Small intestine (tissue), 16 donors: ENCODE measurements at places on chromosomes 3 and 15. TPM values are rescaled to one million over a fixed set of nuclear protein-coding genes. Genes with fewer than 3 reads are reported as not detected.
A peak's percentile ranks its signal among the peaks of the same experiment; 100 is the strongest.

Gene NEK10
- polyA plus RNA-seq: 0.30 TPM

Gene SLC38A3
- 2.4 TPM for polyA plus RNA-seq

Gene NCK1
- polyA plus RNA-seq: 28.4 TPM

Gene SLITRK3
- polyA plus RNA-seq: 0.28 TPM

Gene AGTR1
- polyA plus RNA-seq: 1.2 TPM

DNA sequence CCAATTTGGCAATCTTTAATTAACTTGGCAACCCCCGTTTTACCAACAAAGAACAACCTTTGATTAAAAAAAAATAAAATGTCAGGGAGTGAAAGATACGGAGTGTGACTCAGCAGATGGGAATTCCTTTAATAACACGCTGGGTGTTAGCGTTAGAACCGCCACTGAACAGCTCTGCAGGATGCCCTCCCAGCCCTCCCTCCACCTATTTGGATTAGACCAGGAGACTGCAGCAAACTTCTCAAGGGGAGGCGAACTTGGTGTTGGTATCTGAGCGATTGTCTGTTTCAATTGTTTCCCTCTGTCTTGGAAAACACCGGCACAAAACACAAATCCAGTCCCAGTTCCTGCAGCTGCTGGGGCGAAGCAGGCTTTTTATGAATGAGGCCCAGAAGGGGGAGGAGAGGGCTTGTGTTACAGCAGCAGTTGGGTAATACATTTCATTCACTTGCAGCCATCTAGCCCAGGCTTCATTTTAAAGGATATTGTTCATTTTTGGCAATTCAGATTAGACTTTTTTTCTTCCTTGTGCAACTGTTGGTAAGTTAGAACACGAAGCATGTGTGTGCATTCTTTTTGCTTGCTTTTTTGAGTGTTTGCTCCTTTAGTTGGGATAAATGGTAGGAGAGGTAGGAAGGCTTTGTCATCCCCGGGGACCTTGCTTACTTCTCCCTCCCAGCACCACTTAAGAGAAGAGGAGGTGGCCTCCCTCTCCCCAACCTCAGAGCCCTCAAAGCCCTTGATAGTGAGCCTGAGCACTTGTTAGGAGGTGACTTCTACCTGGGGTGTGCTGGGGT is 152.3 kb downstream of the IGF1R start:
- H3K27ac ChIP-seq: peak overlapping the region; percentile 40
- H3K4me3 ChIP-seq: no peak overlapping the region
- H3K36me3 ChIP-seq: no peaks in the 10 kb centered on the region
- H3K4me1 ChIP-seq: peaks cover 16% of the 10 kb centered on the region
- DNase-seq: peak; percentile 91

- H3K27ac ChIP-seq: no peak overlapping the region
- H3K4me3 ChIP-seq: no peak overlapping the region
- no peaks in the 10 kb centered on the region for H3K36me3 ChIP-seq
- peak; percentile 67 for DNase-seq
- no peaks in the 10 kb centered on the region for H3K4me1 ChIP-seq
These were observed 5.9 kb upstream of the KLHL25 start for GRCh38 chr15:85800478-85801123.

DNA sequence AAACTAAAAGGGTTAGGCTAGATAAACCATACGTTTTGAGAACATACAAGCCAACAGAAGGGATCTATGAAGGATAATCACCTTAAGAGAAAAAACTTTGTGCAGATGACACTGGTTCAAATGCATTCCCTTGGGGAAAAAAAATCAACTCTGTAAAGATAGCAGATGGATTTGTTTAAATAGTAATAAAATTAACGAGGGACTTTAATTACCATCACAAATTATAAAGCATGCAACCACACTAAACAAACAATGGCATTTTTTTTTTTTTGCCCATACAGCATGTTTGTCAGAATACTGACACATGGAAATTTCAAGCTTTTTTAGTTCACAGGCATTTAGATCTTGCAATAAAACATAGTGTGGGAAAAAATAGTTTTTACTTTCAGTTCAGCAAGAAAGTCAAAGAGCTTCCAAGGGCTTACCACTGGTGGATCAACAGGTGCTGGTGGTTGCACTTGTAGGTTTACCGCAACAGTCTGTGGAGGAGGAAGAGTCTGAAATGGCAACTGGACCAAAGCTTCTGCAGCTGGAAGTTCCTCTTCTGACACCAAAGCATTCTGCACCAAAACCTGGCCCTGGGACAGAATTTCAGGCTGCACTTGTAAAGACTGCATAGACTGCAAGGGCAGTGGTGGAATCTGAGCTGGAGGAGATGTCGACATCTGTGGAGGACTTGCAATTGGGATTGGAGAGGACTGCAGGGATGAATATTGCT is 53.1 kb downstream of the PHC3 start:
- no peaks in the 10 kb centered on the region for H3K4me1 ChIP-seq
- no peak for DNase-seq
- no peaks in the 10 kb centered on the region for H3K27me3 ChIP-seq
- H3K4me3 ChIP-seq: no peak overlapping the region

- H3K27me3 ChIP-seq: no peaks in the 10 kb centered on the region
- peak; percentile 40 for DNase-seq
- peaks cover 16% of the 10 kb centered on the region for H3K4me1 ChIP-seq
- H3K27ac ChIP-seq: no peak overlapping the region
- no peak overlapping the region for H3K4me3 ChIP-seq
These were observed 2.0 kb downstream of the PDIA5 start for GRCh38 chr3:123068601-123069381.

- DNase-seq: no peak
- no peak within 1 kb of the TSS for H3K27ac ChIP-seq
- no peak within 1 kb of the TSS for H3K4me3 ChIP-seq
- H3K27me3 ChIP-seq: no peaks in the 10 kb centered on the region
- no peaks in the 10 kb centered on the region for H3K4me1 ChIP-seq
These were observed at the start of gene TMEM89 for GRCh38 chr3:48621461-48621869. Gene TMEM89 (minus strand): TSS chr3:48621769. CDS start chr3:48621756, 13 bp downstream.

- DNase-seq: no peak
- H3K4me3 ChIP-seq: no peak overlapping the region
- H3K27me3 ChIP-seq: no peaks in the 10 kb centered on the region
- H3K36me3 ChIP-seq: no peaks in the 10 kb centered on the region
- H3K27ac ChIP-seq: no peak overlapping the region
- no peaks in the 10 kb centered on the region for H3K4me1 ChIP-seq
These were observed 164.5 kb upstream of the TPM1 start for GRCh38 chr15:62878070-62878469.

DNA sequence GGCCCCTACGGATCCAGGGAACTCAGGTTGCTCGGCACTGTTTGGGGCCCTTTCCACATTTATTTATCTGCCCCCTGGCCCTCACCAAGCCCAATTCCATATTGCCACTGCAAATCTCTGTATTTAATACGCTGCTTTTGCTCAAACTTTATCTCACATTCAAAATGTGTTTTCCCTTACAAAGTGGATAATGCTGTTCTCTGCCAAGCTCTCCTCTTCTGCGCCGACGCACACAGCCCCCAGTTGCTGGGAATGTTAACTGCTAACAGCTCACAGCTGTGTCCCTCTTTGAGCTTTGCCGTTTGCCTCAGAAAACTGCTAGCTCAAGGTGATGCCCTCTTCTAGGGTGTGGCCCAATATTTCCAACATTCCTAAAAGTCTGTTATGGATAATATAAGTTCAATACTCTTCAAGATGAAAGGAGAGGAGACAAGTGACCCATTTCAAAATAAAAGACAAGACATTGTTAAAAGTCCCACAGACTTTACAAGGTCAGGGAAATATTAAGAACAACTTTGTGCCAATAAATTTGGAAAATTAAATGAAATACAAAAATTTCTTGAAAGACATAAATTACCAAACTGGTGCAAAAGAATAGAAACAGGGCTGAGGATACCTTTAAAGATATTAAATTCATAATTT is 12.6 kb upstream of the FBN1 start:
- H3K27me3 ChIP-seq: no peaks in the 10 kb centered on the region
- no peaks in the 10 kb centered on the region for H3K4me1 ChIP-seq
- H3K4me3 ChIP-seq: no peak overlapping the region

DNA sequence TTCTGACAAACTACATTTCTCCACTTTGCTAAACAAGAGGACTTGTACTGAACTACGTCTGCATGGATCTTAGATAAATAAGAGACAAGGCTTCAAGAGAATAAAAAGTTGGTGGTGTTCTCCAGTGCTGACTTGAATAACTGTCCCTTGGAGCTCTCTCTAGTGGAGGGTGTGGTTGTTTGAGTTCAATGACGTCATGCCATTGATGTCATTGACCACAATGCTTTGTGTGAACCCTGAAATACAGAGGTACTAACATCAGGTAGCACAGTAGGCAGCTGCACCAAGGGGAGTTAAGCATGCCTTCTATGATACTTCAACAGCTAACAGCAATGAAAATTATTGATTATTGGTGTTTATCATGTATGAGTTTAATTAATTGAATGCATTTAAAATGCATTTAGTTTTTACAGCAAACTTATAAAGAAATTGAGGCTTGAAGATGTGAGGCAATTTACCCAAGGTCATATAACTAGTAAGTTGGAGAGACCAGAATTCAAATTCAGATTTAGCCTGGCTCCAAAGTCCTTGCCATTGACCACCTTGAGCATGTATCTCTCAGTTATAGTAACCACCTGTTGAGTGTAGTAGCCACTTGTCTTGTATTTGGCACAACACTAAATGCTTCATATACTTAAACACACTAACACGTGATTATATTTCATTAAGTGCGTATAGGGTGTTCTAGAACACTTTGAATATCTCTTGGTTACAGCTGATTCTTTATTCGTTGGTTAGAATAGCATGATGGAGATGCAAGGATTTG is 126.0 kb upstream of the ANKRD28 start:
- H3K27me3 ChIP-seq: no peaks in the 10 kb centered on the region
- no peak overlapping the region for H3K27ac ChIP-seq
- no peak for DNase-seq
- H3K4me3 ChIP-seq: no peak overlapping the region
- no peaks in the 10 kb centered on the region for H3K36me3 ChIP-seq

DNA sequence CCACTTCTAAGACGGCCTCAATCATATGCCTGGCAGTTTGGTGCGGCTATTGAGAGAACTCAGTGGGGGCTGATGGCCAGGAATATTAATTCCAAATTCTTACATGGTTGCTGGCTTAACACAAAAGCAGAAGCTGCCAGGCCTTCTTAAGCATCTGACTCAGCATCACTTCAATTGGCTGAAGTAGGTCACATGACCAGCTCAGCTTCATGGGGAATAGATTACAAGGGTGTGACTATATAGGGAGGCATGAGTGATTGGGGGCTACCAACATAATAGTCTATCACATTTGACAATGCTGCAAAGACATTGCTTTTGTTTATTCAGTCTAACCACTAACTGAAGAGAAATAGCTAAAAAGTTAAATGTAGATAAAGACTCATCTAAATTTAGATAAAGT is 101.6 kb upstream of the ANKRD28 start:
- DNase-seq: no peak
- H3K36me3 ChIP-seq: no peaks in the 10 kb centered on the region
- no peaks in the 10 kb centered on the region for H3K4me1 ChIP-seq

- H3K4me1 ChIP-seq: no peaks in the 10 kb centered on the region
- no peaks in the 10 kb centered on the region for H3K27me3 ChIP-seq
- H3K36me3 ChIP-seq: no peaks in the 10 kb centered on the region
- H3K27ac ChIP-seq: no peak overlapping the region
- no peak overlapping the region for H3K4me3 ChIP-seq
- no peak for DNase-seq
These were observed 97.4 kb downstream of the DTWD1 start for GRCh38 chr15:49718234-49718633.

DNA sequence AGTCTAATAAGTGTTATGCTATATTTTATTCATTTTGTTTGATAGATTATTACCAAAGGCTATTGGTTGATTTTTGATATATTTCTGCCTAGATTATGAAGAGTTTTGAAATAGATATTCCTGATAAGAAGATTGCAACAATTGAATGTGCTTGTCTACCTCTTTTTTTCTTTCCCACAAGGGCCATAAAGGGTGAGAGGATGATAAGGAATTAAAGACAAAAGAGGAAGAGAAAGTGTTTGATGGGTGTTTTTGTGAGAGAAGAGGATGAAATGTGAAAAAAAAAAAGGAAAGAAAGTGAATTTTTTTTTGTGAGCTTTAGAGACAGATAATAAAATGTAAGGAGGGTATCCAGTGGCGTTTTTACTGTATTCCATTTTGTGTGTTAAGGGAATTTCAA is 244.4 kb downstream of the CHST2 start:
- H3K27ac ChIP-seq: no peak overlapping the region
- DNase-seq: no peak
- H3K27me3 ChIP-seq: no peaks in the 10 kb centered on the region
- H3K4me3 ChIP-seq: no peak overlapping the region

DNA sequence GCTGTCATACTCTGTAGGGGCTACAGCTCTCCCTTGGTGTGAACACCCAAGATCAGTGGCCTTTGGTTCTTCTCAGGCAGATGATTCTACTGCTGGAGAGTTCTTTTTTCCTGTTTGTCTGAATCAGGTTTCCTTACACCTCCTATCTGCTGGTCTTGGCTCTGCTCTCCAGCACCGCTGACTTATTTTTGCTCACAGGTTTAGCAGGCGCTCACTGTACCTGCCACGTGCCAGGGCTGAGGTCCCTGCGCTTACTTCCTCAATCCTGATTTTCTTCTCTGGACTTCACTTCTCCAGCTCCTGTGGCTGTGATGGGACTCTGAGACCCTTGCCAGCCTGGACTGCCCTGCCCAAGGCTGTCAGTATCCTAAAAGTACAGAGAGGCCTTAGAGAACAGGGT is 9.5 kb downstream of the BSN start:
- H3K27me3 ChIP-seq: peaks cover 6% of the 10 kb centered on the region
- H3K27ac ChIP-seq: no peak overlapping the region
- H3K36me3 ChIP-seq: no peaks in the 10 kb centered on the region

DNA sequence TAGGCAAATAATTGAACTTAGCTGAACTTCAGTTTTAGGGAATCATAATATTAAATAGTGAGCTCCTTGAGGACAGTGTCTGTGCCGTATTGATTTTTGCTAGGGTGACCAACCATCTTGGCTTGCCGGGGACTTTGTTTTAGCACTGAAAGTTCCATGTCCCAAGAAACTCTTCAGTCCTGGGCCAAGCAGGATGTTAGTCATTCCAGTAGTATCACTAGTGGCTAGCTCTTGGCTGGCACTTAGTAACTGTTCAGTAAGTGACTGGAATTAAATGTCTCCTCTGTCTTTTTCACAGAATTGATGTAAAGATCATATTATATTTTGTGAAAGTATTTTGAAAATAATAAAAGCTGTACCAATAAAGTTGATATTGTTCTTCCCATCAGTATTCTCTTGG is 42.3 kb downstream of the RSRC1 start:
- H3K4me3 ChIP-seq: no peak overlapping the region
- H3K27me3 ChIP-seq: no peaks in the 10 kb centered on the region
- H3K27ac ChIP-seq: no peak overlapping the region

DNA sequence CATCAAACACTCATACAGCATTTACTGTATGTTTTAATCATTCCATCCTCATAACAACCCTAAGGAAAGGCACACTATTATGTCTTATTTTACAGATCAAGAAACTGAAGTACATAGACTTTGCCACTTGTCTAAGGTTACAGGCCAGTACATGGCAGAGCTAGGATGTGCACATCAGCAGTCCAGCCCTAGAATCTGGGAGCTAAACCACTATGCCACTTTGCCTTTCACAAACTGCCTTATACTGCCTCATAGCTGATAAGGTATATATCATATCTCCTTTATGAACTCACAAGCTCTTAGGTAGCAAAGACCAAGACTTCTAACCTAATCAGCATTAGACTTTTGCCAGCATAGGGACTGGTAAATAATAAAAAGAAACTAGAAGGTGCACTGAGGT is 49.1 kb downstream of the MYO9A start:
- H3K27me3 ChIP-seq: no peaks in the 10 kb centered on the region
- no peaks in the 10 kb centered on the region for H3K4me1 ChIP-seq
- H3K27ac ChIP-seq: no peak overlapping the region
- no peak overlapping the region for H3K4me3 ChIP-seq
- DNase-seq: peak; percentile 52
- no peaks in the 10 kb centered on the region for H3K36me3 ChIP-seq
